Activated gamma-delta T cell treated with Interleukin-2 at 50 U/mL for 16 hours (primary cell): ENCODE measurements at places on chromosomes 7 and 10.

DNA sequence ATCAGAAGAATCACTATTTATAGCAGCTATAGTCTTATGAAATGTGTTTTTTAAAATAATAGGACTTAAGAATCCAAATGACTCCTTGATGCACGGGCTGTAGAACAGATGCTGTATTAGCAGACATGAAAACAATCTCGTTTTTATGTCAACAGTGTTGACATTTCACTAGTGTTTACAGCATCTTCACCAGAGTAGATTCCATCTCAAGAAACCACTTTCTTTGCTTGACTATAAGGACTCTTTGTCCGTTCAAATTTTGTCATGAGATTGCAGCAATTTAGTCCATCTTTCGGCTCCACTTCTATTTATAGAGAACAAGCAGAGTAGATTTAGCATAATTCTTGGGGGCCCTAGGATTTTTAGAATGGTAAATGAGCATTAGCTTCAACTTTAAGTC, 295.1 kb downstream of the EXOC4 start:
- DNase-seq: no peak

GRCh38 chr7:151416941-151417315, 7.1 kb upstream of the WDR86 start:
- DNase-seq: no peak

- DNase-seq: no peak
These were observed 76.7 kb upstream of the MKX start for GRCh38 chr10:27822301-27822700.

DNA sequence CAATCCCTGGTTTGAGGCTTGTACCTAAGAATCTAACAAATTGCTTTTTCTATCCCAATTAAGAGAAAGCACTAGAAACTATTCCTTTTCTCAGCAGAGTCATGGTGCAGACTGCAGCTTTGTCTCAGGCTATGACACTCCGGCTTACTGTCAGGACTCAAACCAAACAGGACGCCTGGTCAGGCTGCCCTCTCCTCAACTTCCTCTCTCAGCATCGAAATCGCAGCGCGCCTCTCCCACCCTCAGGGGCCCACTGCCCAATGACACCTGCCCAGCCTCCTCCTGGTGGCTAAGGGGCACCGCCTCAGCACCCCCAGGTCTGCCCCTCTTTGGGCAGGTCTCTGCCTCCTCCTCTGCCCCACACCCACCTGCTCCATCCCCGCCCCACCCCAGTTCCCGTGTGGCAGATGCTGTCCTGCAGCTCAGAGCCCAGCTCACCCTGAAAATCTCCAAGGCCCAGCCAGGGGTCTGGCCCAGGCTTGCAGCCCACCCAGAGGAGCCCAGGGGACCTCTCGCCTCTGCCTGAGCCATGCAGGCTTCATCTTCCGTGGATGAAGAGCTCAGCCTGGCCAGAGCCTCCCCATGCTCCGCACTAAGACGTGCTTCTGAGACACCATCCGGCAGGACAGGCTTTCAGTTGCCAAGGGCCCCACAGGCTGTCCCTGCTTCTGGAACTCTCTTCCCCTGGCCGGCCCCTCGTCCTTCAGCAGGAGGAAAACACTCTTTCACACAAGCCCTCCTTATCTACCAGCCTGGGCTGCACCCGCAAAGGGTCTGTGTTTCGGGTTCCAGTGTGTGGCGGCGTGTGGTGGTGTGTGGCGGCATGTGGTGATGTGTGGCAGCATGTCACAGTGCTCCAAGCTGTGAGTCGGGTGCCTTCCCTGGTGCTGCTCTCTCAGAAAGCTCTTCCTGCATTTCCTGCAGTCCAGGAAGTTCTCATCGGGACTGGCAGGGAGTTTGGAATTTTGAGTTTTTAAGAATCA, 16.4 kb upstream of the PTPRN2 start:
- DNase-seq: no peak

DNA sequence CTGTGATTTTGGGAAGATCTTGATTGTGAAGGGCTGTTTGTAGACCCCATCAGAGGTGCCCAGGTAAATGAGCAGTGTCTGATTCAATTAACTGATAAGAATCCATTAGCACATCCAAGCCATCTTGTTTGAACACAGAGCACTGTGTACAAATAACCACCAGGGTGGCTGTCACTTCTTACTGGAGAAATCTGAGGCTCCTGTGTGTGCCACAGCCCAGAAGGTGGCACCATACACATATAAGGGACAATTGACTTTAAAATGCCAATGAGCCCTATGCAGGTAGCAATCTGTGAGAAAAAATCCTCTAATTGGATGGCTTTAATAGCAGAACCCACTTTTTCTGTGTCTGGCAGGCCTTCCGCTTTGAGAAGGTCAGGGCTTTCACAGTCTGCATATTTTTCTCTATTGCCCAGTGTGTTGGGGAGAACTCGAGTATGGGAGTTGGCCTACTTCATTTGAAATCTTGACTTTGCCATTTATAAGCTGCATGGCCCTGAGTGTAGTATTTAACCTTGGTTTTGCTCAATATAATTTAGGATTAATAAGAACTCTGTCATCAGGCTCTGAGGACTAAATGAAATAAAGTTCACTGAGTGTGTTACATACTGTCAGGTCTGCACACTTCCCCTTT, 517.4 kb downstream of the CCSER2 start:
- DNase-seq: no peak

DNA sequence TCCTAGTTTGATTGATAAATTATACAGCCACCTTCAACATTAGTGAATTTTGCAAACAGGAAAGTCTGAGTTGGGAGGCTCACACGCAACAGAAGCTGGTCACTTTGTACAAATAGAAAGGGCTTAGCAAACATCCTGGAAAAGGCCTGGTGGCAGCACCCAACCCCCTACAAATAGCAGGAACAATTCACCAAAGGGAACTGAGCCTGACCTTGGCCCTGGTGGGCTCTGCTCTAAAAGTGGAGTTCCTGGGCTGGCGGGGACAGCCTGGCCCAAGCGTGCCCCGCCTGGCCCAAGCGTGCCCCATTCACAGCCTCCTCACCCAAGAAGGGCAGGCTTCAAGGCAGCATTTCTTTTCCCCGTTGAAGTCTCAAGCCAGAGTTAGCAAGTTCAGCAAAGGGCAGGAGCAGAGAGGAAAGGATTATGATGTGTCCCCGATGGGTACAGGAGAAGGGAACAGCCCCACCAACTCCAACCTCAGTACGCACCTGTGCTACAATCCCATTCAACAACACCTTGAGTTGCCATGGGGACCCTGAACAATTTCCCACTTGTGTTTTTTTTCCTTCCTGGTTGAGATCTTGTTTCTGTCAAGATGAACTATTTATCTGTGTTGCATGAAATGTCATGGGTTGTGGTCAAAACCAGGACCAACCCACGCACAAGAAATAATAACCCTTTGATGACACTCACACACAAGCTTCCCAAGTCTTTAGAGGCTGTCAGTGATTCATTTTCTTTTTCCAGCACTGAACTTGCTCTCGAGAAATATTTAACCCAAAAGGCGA, 43.4 kb downstream of the RGS10 start:
- DNase-seq: no peak

- DNase-seq: no peak
These were observed 64.8 kb downstream of the CD36 start for GRCh38 chr7:80703272-80703671.

DNA sequence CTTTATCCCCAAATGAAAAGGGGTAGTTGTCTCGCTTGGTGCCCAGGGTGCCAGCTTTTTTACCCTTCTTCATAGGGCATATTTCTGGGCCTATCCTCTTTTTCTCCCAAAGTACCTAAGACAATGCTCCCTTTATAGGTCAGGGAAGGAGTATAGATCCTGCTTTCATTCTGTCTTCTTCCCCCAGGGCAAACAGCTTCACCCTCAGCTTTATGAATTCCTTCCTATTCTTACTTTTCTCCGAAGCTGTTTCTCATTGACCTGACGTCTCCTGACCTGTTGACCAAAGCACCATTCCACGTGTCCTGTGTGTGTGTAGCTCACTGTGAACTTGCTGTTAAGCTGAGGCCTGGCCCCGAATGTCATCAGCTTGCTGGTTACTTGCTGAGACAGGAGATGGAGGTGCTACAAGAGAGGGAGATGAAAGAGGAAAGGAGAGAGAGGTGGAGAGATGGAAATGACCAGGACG, 48.9 kb downstream of the PYROXD2 start:
- DNase-seq: no peak

DNA sequence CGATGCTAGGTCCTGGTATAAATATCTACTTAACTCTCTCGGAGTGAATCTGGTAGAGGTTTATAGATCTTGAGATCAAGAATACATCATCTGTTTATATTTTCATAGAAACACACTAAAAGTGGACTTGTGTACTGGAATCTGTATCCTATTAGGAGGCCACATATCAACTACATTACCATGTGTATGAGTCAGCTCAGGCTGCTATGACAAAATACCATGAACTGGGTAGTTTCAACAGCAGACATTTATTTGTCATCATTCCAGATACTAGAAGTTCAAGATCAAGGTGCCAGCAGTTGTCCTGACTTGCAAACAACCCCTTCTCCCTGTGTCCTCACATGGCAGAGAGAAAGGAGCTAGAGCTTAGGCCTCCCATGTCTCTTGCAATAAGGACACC, 113.9 kb upstream of the PFKP start:
- DNase-seq: no peak

GRCh38 chr7:149284850-149285585, 23.0 kb downstream of the ZNF783 start:
- DNase-seq: peak; percentile 98

GRCh38 chr10:34520510-34520909, 294.6 kb downstream of the PARD3 start:
- no peak for DNase-seq

- no peak for DNase-seq
These were observed 80.4 kb downstream of the CLEC2L start for GRCh38 chr7:139603896-139604295.

DNA sequence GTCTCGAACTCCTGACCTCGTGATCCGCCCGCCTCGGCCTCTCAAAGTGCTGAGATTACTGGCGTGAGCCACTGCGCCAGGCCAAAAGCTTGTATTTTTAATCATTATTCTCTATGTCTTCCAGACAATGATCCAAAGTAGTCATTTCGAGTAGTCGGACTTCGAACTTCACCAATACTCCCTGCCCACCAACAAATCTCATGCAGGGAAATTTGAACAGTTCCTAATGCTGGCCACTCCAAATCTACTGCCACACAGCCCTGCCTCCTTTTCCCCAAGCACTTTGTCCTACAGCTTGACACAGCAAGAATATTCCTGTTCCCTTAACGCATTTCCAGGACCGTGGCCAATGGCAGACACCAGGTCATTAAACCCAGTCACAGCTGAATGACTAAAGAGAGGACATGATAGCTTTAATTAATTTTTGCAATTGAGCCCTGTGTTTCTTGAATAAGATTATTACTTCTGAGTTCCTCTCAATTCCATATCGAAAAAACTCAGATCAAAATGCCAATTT, 142.3 kb upstream of the NRP1 start:
- no peak for DNase-seq

DNA sequence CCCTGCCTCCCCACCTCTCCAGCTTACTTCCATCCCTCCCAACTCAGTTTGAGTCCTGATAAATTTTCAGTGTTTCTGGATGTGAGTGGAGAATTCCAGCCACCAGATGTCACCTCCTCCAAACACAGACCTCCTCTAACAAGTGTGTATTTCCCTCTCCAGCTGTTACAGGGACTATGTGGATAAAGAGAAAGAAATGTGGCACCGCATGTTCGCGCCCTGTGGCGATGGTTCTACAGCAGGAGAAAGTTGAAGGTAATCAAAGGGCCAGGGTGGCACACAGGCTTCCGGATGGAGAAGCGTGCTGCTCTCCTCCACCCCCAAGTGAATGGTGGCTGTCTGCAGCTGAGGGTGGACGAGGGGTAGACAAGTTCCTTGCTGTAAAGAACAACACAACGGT, 14.7 kb downstream of the FKBP6 start:
- DNase-seq: no peak

GRCh38 chr7:128266883-128267594, 26.0 kb downstream of the LEP start:
- no peak for DNase-seq

GRCh38 chr10:106559442-106559841, 605.1 kb downstream of the SORCS1 start:
- DNase-seq: no peak

GRCh38 chr7:117715784-117716445, 157.3 kb downstream of the CTTNBP2 start:
- no peak for DNase-seq

GRCh38 chr7:130989101-130989795, 255.2 kb upstream of the KLF14 start:
- DNase-seq: no peak

DNA sequence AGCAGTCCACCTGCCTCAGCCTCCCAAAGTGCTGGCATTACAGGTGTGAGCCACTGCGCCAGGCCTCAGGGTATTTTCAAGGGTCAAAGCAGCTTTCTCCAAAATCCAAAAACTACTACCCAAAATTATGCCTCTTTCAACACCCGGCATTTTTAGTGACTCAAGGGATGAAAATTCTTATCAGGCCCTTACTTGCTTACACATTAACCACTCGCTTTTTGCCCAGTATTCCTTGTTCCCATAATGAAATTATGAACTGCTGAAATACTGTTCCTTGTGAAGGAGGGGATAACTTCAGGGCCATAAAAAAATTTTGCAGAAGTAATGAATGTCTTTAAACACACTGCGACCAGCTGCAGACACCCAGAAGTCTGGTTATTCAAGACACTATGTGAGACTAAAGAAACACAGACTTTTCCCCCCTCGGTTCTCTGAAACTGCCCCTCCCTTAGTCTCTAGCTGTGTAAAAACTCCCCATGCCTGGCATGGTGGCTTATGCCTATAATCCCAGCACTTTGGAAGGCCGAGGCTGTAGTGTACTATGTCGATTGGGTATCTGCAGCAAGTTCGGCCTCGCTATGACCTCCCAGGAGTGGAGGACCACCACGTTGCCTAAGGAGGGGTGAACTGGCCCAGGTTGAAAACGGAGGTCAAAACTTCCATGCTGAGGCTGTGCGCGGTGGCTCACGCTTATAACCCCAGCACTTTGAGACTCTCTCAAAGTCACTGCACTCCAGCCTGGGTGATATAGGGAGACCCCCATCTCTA, 12.0 kb downstream of the FXYD4 start:
- no peak for DNase-seq

DNA sequence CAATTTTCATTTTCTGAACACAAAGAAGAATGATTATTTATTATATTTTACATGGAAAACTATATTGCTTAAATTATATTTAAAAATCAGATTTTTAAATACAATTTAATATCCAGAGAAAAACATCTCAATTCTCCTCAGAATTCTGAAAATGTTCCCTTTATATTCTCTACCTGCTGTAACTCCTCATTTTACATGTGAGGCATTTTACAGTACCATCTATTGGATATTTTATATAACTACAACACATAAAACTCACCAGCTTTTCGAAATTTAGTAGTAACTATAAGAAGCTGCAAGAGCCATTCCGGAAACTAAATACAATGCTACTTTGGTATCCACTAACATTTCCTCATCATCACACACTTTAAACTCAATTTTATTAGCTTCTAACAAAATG, 264.6 kb downstream of the DGKB start:
- no peak for DNase-seq

- DNase-seq: no peak
These were observed 5.5 kb upstream of the OPN4 start for GRCh38 chr10:86648704-86649427.
